ENCODE measurements at places on chromosomes 7 and 10.

- no peak for DNase-seq
These were observed 34.7 kb downstream of the GRIFIN start for GRCh38 chr7:2441430-2442058.

- no peak for DNase-seq
These were observed 103.6 kb downstream of the ARHGAP22 start for GRCh38 chr10:48501226-48501625.

- DNase-seq = no peak
These were observed 6.4 kb upstream of the ST8SIA6 start for GRCh38 chr10:17460756-17461155.

DNA sequence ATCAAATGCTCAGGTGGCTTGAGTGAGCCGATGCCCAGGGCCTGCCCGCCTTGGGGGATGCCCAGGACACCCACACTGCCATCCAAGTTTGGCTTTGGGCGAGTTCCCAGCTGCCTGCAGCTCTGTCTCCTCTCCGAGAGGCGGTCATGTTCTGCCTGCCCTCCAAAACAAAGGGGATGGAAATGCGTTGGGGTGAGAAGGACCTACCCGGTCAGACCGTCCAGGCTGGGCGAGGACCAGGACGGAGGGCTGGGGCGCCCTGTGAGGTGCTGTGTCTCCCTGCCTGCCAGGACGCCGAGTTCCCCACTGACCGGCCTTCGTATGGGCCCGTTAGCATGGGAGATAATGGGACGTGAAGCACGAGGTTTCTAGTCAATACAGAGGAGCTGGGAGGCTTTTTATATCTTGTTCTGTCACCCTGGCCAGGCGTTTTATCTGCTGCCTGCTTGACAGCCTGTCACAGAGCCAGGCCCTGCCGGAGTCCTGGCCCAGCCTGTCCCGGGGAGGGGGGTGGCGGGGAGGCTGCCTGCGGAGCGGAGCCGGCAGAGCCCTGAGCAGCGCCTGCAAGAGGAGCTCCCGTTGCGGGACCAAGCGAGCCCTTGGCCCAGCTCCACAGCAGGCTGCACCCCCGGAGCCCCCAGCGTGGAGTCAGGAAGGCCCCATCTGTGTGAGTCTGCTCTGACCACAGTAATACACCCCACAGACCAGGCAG lies 22.0 kb upstream of the ELFN1 start:
- DNase-seq = no peak

DNA sequence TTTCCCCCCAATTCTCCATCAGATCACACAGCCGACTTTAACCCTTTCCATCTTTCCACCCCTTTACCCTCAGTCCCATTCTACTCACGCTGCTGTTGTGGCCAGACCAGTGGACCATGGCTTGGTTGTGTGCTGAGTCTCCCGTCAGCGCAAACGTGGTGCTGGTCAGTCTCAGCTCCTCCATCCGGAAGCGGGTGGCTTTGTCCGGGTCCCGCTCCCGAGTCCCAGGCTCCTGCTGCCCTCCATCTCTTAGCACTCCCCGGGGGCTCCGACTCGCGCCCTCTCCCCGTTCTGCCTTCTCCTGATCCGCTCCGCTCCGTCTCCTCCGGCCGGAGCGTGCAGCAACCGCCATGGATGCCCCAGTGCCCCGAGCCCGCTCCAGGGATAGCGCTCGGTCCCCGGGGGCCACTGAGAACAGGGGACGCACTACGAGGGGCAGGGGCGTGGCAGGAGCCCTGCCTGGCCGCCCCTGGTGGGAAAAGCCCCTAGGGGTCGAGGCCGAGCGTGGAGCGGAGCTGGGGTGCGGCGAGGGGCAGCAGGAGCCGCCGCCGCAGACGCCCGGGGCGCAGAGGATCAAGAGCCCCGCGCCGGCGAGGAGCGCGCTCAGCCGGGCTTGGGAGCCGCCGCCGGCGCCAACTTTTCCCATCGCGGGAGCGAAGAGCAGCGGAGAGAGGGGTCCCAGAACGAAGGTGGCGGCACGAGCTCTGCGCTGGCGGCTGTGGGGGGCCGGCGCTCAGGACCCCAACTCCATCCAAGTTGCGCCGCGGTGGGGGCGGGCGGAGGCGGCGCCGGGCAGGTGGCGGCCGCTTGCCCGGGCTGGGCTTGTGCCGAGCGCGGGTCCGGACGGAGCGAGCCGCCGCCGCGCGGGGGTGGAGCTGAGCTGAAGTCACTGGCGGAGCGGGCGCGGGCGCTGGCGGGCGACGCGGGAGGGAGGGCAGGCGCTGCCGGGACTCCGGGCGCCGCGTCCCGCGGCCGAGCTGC lies at the start of gene SORCS1:
TSS of gene SORCS1 (minus strand) at position 826 of the 981 bp plus-strand sequence.
- no peak for DNase-seq

GRCh38 chr7:129498021-129498420 lies 4.3 kb upstream of the SMKR1 start:
- no peak for DNase-seq

DNA sequence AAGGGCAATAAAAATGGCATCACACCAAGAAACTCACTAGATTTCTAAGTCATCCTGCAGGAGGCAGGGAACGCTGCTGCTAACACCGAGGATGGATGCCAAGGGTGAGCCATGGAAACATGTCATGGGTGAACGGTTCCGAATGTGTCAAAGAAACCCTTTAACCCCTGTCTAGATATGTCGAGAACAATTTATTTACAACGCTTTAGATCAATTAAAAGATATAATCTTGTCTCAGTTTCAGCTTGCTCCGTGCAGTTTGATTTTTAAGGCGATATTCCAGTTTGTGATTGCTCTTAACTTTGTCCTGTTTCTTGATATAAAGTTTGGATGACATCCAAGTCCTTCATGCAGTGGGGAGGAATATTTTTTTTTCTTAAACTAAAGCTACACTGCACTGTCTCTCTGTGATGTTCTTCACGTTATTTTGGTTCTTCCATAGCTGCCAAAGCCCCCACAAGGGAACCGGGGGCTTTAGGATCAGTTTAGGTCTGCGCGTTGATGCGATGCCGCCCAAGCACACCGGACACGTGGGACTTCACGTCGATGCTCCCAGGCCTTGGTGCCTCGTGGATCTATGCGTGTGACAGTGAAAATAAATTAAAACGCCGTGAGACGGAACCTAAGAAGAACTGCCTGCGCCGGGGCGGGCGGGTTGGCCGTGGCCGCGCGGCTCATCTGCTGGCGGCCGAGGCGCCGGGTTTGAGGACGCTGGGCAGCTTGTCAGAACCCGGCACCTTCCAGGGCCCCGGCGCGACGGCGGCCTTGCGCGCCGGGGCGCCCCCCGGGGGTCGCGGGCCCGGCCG lies 220.3 kb downstream of the PHTF2 start:
- no peak for DNase-seq

GRCh38 chr10:71990706-71991269 lies 26.6 kb downstream of the CHST3 start:
- no peak for DNase-seq

Measured in central memory CD4-positive, alpha-beta T cell (primary cell).